ENCODE measurements at places on chromosomes 1 and 21.

DNA sequence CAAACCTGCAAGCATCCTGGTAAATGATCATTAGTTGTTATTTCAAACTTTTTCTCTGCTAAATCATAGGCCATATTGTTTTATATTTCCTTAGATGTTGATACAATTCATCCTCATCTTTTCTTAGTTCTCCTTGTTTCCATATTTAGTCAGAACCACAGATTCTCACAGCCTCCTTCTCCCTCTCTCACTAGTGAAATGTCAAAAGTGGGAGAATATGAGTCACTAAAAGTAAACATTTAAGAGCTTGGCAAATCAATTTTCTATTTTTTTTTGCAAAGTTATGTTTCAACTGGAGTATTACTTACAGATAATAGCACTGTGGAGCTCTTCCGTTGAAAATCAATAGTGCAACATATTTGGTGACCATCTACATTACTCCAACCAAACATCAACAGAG, 308.8 kb downstream of the COL11A1 start:
- DNase-seq, result no peak

DNA sequence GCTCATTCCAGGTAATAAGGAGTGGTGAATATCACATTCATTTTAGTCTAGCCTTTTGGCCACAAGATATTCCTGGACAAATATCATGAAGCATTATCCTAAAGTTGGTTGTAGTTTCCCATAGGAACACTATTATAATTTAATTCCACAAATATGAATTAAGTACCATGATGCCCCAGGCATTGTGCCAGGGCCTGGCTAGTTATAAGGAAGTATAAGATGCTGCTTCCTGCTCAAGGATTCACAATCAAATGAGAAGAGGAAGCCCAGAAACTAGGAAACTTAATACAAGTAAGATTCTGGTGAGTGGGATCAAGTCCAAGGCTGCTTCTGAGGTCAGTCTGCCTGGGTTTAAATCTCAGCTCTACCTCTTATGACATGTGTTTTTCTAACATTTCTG, 30.6 kb upstream of the ZP4 start:
- DNase-seq, result no peak

- no peak for DNase-seq
These were observed 103.9 kb downstream of the TGFBR3 start for GRCh38 chr1:91781901-91782622.

DNA sequence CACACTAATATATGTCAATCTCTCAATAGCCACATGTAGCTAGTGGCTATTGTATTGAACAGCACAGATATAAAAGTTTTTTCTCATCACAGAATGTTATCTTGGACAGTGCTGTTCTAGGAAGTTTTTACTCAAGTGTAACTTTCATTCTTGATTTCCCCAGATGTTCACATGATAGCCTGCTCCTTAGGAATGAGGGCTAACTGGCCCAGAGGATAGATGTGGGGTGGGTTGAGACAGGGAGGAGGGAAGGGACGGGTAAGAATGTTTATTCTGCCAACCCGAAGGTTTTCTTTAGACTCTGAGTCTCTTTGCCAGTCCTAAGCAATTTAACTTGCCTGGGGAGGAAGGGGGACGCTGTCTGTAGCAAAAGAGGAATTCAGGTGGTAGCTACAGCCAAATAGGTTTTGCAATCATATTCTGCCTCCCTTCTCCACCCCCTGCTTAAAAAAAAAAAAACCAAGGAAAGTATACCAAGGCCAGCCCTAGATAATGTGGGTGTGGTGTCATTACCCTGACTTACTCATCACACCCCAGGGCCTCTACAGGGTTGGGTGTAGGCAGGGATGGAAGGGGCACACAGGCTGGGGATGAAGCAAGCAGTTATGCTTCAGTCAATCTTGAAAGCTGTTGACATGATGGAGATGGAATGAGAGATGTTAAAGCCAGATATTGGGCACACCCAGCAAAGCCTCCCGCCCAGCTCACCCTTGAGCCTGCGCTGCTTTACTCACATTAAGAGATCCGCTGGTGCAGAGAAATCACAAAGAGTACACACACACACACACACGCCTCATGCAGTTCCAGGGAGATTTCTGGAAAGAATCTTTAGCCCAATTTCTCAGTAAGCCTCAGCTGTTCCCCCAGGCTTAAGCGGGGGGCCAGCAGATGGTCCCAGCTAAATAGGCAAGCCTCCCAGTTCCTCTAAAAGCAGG, 59.9 kb downstream of the PLXNA2 start:
- no peak for DNase-seq

- DNase-seq, result peak; percentile 15
These were observed 67.5 kb downstream of the SDC3 start for GRCh38 chr1:30840904-30841598.

DNA sequence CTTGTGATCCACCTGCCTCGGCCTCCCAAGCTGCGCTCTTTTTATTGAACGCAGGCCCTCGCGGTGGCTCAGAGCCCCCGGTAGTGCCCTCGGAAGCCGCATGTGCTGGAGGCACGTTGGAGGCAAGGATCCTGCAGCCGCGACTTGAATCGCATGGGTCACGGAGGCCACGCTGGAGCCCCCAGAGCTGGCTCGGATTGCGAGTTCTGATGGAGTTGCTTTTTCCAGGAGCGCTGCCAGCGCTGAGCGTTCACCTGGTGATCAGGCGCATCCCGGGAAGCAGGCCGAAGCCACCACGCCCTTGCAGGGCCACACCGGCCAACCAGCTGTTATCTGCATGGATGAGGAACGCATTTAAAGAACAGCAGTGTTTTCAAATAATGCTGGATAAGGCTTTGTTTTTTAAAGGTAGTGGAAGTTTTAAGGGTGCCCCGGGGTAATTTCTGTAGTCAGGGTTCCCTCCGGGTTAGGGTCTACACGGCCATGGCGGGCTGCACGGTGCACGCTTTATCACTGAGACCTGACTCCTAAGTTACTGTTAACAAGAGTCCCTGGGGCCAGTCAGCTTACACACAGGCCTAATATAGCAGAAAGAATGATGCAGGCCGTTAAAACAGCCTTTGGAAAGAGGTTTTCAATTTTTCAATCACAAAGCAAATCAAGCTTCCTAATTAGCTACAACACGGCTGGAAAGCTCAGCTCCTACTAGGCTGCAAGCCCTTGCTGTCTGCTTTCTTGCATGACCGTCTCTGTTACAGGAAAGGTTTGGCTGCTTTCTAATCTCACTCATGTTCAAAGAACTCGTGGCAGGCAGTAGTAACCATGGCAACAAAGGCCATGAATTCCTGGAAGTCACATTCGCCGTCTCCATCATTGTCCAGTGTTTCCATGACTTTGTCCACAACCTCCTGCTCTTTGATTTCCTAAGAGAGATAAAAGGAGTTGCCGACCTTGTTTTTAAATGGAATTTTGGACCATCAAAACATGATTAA, 6.0 kb downstream of the S100B start:
- DNase-seq, result no peak

GRCh38 chr1:180363246-180363995, 133.4 kb downstream of the LHX4 start:
- no peak for DNase-seq

- DNase-seq, result no peak
These were observed 7.0 kb downstream of the GPA33 start for GRCh38 chr1:167083066-167083665.

- no peak for DNase-seq
These were observed 29.9 kb upstream of the LRRC3 start for GRCh38 chr21:44425307-44425894.

DNA sequence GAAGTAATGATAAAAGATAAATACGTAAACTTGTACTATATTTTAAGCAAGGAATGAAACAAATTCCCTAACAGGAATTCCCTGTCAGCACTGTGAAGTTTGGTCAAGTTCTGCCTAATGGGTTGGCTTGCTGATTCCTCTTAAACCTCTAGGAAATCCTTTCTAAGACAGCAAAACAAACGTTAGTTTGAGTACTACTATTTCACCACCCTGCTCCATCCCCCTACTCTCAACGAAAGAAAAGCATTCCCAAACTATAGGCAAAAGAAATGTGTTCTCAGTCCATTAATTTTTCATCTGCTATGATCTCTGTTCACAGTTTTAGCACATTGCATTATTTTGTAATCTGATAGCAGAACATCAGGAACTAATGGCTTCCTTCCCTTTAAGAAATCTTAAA, 16.1 kb downstream of the SERPINC1 start:
- no peak for DNase-seq

GRCh38 chr1:75964760-75965408, 32.7 kb upstream of the ASB17 start:
- no peak for DNase-seq

- peak; percentile 0 for DNase-seq
These were observed 957.0 kb downstream of the AMY1C start for GRCh38 chr1:104706631-104707147.

- DNase-seq, result no peak
These were observed 4.1 kb downstream of the WRAP73 start for GRCh38 chr1:3645666-3646355.

DNA sequence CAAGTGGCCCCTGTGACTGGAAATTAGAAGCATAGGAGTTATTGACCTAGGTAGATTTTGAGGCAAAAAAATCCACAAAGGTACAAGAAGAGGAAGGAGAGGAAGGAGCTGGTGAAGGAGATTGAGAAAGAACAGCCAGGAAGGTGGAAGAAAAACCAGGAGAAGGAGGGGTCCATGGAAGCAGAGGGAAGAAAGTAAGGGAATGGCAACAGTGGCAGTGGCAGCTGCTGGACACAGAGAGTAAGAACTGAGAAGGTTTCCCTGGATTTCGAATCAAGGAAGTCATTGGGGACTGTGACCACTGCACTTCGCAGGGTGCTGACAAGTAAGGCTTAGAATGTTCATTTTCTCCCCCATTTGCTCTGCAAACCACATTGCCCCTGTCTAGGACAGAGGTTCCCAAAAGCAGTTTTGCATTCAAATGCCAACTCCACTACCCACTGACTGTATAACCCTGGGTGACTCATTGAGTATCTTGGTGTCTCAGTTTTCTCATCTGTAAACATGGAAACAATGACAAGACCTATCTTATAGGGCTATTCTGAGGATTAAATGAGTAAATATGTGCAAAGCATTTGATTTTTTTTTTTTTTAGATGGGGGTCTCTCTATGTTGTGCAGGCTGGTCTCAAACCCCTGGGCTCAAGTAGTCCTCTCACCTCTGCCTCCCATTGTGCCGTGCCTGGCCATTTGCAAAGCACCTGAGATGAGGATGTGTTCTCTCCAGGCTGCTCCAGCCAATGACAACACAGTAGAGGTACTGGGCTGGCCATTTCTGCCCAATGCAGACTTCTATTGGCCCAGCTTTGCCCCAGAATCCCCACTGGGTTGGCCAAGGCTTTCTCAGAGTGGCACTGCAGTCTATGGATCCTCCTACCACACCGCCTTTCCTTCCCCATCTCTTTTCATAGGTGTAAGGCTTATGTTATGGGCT, 9.3 kb upstream of the CAPN2 start:
- no peak for DNase-seq

GRCh38 chr1:34843392-34844251, 15.9 kb downstream of the SMIM12 start:
- no peak for DNase-seq

GRCh38 chr1:111907321-111907720, 82.1 kb downstream of the KCND3 start:
- no peak for DNase-seq

DNA sequence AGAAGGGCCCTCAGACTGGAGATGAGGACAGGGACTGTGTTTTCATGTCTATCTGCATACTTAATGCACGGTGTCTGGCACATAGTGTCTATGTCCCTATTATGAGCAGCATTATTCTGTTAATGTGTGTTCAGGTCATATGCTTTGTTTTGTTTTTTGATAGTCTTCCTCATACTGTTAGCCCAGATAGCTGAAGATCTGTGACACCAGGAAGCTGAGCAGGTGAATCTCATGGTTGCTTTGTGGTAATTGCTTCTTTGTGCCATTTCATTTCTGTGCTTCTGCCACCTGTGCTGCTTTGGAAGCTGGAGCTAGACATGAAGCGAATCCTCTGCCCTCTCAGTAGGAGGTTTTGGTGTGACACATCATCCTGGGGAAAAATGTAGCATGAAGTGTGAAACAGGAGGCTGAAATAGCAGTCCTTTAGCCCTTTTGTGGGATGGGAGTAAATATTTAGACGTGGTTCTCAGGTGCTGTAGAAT, 15.8 kb downstream of the SMAP2 start:
- DNase-seq, result peak; percentile 55

DNA sequence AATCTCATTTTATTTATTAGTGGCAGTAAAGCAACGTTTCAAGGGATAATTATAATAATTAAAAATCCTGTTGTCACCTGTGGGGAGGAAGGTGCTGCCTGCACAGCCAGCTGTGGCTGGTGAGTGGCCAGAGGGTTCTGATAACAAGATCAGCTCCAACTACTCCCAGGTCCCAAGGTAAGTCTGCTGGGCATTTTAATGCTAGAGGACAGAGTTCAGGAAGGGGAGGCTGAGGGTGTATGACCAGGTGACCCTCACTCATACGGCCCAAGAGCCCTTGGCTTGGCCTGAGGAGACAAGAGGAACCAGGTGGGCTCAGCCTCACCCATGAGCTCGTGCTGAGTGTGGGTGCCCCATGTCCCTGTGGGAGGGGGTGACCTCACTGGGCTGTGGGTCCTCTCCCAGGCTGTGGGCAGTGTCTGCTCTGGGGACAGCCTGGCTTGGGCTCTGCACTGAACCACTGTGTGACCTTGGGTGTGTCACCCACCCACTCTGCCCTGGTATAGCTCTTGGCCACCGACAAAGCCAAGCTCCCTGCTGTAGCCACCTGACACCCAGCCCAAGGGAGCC, 223.8 kb downstream of the PTPRU start:
- DNase-seq, result no peak

- no peak for DNase-seq
These were observed 175.9 kb downstream of the GREM2 start for GRCh38 chr1:240435996-240436566.

DNA sequence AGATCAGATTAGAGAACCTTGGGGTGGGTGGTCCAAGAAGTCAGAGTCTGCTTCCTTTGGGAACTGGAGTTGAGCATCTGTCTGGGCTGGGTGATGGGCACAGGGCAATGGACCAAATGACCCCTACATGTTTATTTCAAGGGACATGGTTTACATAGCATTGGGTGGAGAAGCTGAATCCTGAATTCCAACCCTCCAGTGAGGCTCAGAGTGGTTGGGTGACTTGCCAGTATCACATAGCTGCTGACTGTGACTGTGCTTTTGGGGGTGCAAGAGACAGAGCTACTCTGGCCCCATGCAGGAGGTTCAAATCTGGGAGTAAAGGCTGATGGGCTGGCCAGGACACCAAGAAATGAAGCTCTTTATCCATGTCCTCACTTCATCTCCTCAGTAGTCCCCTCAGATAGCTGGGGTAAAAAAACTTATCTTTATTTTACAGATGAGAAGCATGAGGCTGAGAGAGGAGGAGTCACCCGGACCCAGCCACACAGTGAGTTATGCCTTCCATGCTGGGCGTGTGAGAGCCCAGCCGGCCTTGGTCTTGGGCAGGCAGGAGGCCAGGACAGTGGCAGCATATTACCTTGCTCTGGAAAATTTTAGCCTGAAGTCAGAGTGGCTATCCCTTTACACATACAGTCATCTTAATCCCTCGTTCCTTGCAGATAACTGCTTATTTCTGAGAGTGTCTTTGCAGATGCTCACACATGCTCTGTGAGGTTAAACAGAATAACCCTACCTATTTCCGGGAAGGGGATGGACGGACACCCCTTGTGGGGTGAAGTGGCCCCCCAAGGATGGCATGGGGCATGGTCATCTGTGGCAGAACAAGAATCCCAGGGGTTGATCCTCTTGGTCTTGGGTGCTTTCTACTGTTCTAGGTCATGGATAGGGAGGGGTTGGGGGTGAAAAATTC, 2.8 kb upstream of the SERINC2 start:
- DNase-seq, result no peak

GRCh38 chr1:221756830-221757551, 15.1 kb upstream of the DUSP10 start:
- DNase-seq, result no peak

- DNase-seq, result no peak
These were observed 1359.0 kb upstream of the ADGRL4 start for GRCh38 chr1:80365359-80366021.

Measured in CD4-positive, alpha-beta T cell treated with Interleukin-4 for 1 hour (primary cell).